ENCODE measurements at places on chromosomes 7 and 10. TPM values are rescaled to one million over a fixed set of nuclear protein-coding genes. Genes with fewer than 3 reads are reported as not detected.

ZNF394 gene
- total RNA-seq = 15.6 TPM

LRRC18 gene
- total RNA-seq = not detected

DNA sequence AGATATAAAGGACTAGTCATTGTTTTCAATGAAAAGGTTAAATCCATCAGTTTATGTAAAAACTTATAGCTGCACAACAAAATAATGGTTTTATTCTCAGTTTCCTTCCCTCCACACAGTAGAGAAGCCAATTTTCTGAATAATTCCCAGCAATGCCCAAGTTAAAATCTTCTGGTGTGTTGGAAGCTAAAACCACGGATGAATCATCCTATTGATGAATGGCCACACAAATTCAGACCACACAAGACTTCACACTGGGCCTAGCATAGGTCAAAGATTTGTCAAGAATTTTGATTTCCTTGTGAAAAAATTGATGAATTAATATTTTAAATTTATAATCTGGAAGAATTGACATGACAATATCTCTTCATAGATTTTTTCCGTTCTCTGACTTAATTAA is 617.6 kb downstream of the INHBA start:
- no peak for DNase-seq

DNA sequence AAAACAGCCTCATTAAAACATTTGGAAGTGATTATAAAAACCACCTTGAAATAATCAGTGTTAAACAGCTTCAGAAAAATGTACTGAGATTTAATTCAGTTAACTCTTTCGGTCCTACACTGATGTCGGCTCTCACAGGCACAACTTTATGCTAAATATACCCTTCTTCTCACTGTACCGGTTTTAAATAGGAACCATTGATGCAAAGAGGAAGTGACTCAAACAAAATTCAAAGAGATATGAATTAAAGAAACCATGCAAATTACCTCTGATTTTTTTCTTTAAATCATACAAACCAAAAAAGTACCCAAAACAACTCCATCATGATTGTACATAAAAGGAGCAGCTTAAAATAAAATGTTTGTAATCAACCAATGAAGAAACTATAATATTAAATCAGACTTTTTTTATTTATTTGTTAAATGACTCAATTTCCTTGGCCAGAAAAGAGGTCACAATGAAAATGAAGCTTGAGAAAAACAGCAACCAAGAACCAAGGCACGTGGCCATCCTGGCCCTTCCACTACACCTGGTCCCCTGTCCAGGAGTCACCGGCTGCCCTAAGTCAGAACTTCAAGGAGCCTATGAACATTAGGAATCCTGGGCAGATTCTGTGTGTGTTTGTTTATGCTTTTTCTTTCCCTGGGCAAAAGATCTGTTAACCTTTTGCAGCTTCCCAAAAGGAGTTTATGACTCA is 73.0 kb upstream of the CABCOCO1 start:
- DNase-seq = no peak

DNA sequence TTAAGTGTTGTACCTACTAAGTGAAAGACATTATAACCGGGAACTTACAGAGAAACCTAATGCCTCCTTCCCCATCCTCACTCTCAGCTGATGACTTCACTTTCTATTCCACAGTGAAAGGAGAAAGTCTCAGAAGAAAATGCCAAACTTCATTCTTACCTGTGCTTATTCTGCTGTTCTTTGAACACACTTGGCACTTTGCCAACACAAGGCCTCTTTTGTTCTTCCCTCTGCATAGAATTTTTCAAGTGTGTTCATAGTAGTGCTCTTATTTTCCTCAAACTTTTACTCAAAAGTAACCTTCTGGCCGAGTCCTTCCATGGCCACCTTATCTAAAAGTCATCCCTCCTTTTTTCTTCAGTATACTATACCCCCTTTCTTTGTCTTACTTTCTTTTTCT is 59.4 kb upstream of the ETV1 start:
- no peak for DNase-seq

DNA sequence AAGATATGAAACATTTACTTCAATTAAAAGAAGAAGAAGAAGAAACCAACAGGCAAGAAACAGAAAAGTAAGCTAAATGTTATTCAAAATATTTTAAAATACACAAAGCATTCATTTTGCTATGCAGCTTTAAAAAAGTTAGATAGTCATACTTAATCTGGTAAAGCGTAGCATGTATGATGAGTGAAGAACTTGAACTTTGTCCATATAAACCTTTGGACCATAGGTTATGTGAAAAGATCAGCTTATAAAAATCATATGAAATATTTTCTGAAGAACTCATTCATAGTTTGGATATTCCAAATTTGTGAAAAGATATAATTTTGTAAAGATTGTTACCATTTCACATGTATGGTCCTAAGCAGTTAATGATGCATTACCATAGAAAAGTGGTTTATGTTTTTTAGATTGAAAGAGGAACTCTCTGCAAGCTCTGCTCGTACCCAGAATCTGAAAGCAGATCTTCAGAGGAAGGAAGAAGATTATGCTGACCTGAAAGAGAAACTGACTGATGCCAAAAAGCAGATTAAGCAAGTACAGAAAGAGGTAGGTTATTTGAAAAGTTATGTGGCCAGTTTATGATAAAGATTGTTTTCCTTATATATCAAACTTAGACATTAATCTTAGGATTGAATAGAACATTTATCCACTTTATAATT is 37.3 kb downstream of the KIF20B start:
- DNase-seq = no peak

DNA sequence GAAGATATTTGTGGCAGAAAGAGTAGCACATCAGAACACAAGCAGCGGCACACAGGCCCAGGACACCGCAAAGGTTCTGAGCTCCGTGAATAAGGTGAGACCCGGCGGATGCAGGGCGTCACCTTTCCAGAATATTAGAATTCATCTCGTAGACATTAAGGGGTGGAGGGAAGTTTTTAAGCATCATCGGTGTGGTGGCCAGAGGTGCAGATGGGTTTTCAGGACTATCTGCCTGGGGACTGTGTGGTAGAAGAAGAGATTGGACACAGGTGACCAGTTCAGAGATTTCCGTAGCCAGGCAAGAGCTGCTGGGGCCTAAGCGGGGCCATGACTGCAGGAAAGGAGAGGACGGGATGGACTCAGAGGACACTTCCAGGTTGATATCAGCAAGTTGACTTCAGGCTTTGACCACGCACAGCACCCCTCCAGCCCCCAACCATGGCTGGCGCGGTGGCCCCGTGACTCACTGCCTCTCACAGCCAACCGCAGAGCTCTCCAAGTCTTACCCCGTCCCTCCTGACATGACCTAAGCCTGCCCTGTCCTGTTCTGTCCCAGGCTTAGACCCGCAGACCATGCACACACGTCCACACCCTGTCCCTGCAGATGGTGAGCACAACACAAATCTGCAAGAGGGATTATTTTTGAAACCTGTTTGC is 97.2 kb downstream of the OAT start:
- no peak for DNase-seq

DNA sequence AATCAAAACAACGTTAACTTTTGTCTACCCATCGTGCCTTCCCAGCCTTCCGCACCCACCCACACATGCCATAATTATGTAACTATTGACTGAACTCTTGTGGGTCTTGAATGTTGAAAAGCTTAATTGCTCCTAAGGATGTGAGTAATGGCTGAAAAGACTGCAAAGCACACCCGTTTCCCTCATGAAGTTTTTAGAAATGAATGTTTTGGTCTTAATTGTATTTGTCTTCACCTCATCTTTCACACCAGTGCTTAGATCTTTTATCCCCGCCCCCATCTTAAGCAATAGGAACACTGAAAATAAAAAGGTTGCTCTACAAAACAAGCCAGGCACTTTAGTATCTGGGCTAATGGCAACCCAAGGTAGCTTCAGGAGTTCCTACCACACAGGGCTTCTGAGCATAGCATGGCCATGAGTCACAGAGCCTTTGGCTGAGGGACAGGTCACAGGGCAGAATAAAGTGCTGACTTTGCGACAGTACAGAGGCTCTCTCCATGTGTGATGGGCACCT is 690.5 kb downstream of the PARD3 start:
- DNase-seq = no peak

Data from left ventricle myocardium inferior (tissue), 1 donor.